Trophoblast cell (in vitro differentiated cells and primary cell): ENCODE measurements at places on chromosomes 1 and 21.

DNA sequence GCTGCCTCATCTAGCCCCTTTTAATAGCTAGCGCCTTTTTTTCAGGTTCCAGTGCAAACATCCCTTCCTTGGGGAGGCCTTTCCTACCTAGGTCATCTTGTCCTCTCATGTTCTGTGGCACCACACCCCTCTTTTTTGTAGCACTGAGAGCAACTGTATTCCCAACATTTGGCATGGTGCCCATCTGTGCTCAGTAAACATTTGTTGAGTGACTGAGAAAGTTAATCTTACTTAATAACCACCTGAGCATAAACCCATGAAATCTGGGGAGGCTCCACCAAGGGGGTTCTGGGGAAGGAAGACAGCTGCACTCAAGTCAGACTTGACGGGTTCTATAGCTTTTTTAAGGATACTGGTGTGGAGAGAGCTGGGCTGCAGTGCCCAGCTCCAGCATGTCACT is 90.0 kb downstream of the NOS1AP start:
- DNase-seq: no peak

DNA sequence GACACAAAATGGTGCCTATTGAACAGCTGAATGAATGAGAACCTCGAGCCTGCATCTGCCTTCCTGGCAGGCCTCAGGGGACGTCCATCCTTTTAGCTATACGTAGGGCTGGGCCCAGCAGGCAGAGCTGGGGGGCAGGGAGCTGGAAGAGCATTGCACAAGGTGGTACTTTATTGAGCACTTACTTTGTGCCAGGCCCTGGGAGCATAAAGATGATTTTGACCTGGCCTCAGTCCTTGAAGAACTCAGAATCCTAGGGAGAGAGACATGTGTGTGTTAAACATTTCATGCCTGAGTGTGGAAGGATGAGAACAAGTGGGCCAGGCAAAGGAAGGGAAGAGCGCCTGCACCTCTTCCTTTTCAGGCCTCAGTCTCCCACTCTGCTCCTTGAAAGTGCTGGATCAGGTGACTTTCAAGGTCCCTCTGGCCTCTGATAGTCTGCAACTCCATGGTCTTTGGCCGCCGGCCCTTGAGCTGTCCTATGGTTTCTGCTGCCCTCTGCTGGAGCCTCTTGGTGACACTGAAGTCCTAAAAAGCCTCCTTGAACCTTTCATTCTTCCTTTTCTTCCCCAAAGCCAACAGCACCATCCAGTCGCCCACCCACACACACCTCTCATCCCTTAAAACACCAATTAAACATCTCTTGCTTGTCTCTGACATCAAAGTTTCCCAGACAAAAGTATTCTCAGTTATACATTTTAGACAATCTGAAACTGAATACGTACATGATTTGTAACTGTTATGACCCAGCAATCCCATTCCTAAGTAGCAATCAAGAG is 3.5 kb upstream of the PEAR1 start:
- peak; percentile 90 for DNase-seq

DNA sequence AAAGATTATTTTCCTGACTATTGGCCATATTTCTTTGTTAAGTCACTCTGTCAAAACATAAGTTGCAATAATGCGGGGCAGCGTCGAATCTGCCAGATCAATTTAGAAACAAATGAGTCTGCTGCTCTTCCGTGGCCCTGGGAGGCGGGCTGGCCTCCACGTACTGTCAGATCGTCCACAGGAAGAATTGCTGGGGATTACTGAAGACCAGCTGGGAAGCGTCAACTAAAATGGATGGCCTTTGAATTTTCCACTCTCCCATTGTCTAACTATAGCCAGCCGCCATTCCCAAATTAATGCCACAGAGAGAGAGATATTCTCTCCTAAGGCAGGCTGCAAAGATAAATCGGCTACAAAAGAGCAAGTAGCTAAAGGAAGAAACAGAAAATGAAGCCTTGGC is 560.2 kb downstream of the SMYD3 start:
- no peak for DNase-seq

- peak; percentile 85 for DNase-seq
Measured at GRCh38 chr1:70361727-70362398, 7.3 kb upstream of the ANKRD13C start.

- no peak for DNase-seq
Measured at GRCh38 chr1:224343679-224344078, 13.0 kb upstream of the CNIH4 start.

GRCh38 chr21:39818557-39818956 is 48.7 kb upstream of the PCP4 start:
- no peak for DNase-seq

GRCh38 chr1:118429856-118430255 is 244.8 kb upstream of the SPAG17 start:
- no peak for DNase-seq

DNA sequence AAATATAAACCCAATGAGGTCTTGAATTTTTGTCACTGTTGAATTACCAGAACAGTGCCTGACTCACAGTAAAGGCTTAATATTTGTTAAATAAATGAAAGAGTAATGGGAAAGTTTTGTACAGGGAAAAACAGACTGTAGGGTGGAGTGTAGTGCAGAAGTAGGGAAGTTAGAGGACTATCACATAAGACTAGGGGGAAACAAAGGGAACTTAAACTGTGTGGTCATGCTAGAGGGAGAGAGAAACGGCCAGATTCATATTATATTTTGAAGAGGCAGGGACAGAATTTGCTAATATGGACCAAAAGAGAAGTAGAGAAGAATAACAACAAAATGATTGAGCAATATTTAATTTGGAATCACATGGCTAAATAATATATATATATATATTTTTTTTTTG is 14.8 kb downstream of the CTSK start:
- DNase-seq: no peak

DNA sequence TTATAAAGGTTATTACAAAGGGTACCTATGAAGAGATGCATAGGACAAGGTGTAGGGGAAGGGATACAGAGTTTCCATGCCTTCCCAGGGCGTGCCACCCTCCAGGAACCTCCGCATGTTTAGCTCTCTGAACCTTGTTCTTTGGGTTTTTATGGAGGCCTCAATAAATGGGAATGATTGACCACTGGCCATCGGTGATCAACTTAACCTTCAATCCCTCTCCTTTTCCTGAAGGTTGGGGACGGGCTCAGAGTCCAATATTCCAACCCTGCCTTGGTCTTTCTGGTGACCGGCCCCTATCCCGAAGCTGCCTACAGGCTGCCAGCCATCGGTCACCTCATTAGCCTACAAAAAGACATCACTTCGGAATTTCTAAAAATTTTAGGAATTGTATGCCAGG is 11.7 kb downstream of the CD244 start:
- DNase-seq: no peak

GRCh38 chr1:161887730-161888287 is 121.7 kb downstream of the ATF6 start:
- no peak for DNase-seq

DNA sequence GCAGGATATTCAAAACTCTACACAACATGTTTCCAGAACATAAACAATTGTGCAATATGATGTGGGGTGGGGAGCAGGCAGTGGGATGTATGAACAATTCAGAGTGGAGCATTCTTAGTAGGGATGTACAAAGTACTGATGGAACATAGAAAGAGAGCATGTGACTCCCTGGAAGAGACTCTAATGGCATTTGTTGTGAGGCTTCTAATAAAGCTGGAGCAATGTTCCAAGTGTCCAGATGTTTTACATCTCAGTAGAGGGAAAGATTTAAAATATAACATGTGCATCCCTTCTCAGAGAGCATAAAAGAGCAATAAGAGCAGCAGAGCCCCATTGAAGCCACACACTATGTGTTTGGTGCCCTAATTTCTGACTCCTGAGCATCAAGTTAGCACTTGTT is 116.5 kb downstream of the BRINP2 start:
- no peak for DNase-seq

- no peak for DNase-seq
Measured at GRCh38 chr1:66539491-66539890, 5.5 kb downstream of the SGIP1 start.

GRCh38 chr1:45924736-45925135 is 121.3 kb downstream of the MAST2 start:
- peak; percentile 72 for DNase-seq

DNA sequence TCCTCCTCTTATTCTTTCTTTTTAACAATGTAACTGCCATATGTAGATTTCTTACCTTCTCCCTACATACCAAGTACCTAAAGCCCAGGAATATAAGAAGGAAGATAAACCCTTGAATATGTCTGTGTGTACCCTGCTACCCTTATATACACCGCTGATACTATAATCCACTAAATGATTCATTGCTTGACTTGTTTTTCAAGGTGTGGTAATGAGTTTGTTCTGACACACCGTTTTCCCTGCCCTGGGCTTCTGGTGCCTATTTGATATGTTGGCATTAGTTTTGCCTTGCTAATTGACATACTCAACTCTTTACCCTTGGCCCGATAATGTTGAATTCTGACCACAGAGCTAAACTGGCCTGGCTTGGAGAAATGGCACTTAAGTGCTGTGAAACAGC is 64.3 kb downstream of the IL23R start:
- DNase-seq: peak; percentile 2

GRCh38 chr1:27527890-27528817 is 38.2 kb upstream of the WASF2 start:
- peak; percentile 96 for DNase-seq

DNA sequence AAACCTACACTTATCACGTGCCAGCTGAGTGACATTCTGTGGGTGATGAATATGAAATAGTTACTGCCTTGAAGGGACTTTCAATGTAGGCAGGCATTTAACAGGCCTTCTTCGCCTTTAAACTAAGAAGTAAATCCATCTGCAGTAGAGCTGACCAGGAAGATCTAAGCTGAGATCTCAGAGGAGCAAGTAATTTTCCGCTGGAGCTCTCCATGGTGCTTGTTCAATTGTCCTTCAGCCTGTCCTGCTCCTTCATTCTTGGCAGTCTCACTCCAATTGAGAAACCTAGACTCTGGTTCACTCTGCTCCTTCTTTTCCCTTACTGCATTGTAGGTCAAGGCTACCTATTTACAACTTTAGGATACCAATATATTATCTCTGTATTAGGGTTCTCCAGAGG is 183.5 kb downstream of the HMCN1 start:
- DNase-seq: peak; percentile 22

GRCh38 chr1:203985676-203986075 is 87.2 kb upstream of the SOX13 start:
- DNase-seq: no peak

DNA sequence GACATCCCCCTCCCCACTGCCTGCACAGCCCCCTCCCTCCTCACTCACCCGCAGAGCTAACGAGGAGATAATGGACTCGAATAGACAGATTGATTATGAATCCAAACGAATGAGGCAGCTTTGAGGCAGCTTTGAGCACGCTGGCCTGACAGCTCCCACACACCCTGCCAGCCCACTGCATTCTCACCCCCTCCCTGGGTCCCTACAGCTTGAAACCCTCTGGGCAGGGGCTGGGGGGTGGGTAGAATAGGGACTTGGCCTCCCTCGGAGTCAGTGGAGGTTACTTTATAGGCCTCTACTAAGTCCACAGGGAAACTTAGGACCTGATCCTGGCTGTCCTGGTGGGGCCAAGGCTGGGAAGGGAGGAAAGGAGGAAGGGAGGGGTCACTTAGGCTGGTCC is 1.9 kb downstream of the NTRK1 start:
- no peak for DNase-seq

- no peak for DNase-seq
Measured at GRCh38 chr1:236689713-236690569, 3.6 kb downstream of the ACTN2 start.

- no peak for DNase-seq
Measured at GRCh38 chr1:185608177-185608576, 126.0 kb upstream of the HMCN1 start.

GRCh38 chr1:112923959-112924349 is 32.0 kb downstream of the SLC16A1 start:
- DNase-seq: no peak

GRCh38 chr1:99969260-99969728 is 502 bp upstream of the SLC35A3 start:
- DNase-seq: peak; percentile 26

DNA sequence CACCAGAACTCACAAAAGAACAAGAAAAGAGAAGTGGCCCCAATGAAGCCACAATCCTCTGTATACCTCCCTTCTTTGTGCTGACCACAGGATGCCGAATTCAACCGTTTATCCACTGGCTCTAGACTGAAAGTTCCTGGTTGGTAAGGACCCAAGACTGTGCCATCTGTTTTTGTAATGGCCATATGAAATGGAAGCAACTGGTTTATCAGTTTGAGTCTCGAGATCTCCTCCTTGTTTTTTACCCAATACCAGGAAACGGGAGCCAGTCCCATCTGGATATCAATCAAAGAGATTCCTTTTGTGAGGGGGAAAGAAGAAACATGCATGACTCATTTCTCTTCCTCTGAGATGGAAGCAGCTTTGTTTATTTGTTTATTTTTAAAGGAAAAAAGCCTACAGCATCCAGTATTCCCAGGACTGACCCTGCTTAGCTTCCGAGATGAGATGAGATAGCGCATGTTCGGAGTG is 32.4 kb upstream of the ZNF124 start:
- DNase-seq: no peak

- peak; percentile 50 for DNase-seq
Measured at GRCh38 chr1:24765308-24765988, 20.2 kb downstream of the CLIC4 start.

DNA sequence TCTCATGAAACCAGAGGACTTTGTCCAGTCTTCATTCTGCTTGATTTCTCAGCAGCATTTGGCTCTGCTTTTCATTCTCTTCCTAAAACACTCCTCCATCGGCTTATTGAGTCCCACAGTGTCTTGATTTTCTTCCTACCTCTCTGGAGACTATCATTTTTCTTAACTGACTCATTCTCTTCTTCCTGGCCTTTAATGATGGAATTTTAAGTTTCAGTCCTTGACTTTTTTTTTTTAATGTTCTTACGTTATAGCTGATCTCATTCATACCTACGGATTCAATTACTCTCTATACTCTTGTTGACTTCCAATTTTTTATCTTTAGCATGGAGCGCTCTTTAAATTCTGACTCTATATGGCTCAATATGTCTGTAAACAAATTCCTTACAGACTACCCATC is 111.1 kb downstream of the NEK7 start:
- DNase-seq: no peak
